ENCODE measurements at places on chromosomes 7 and 10. TPM values are rescaled to one million over a fixed set of nuclear protein-coding genes. Genes with fewer than 3 reads are reported as not detected.

ACHE gene
- not detected for total RNA-seq

GIMAP8 gene
- 11.8 TPM for total RNA-seq

SLC16A9 gene
- total RNA-seq = 0.40 TPM

CRYGN gene
- total RNA-seq = not detected

CPXM2 gene
- not detected for total RNA-seq

MPLKIP gene
- 34.6 TPM for total RNA-seq

OLAH gene
- 0.34 TPM for total RNA-seq

ATP6V0E2 gene
- total RNA-seq = 33.5 TPM

SPDYE2 gene
- total RNA-seq = not detected

PLXNA4 gene
- 0.17 TPM for total RNA-seq

DNA sequence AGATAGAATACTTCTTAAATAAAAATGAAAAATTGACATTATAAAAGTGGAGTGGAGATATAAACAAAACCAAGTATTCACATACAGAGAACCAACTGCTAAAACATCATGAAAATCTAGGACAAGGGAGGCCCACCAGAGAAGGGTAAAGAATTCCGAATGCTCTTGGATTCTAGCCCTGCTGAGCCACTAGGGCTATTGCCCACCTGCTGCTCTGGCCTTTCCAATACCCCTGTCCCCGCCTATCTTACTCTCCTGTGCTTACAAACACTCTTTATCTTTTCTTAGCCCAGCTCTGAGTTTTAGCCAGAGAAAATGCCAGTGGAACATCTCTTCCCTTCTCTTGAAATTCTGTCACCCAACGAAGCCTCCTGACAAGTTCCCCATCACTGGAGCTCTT lies 100.3 kb downstream of the MACC1 start:
- H3K36me3 ChIP-seq = no peaks in the 10 kb centered on the region
- H3K4me3 ChIP-seq = no peak overlapping the region
- no peaks in the 10 kb centered on the region for H3K27me3 ChIP-seq
- DNase-seq = no peak
- H3K4me1 ChIP-seq = no peaks in the 10 kb centered on the region
- no peak overlapping the region for H3K27ac ChIP-seq

- peaks cover 50% of the 10 kb centered on the region for H3K4me1 ChIP-seq
- no peak overlapping the region for H3K27ac ChIP-seq
- DNase-seq = no peak
- no peak overlapping the region for H3K4me3 ChIP-seq
- no peaks in the 10 kb centered on the region for H3K27me3 ChIP-seq
Observed at GRCh38 chr7:129845178-129845971, 107.4 kb downstream of the UBE2H start.

DNA sequence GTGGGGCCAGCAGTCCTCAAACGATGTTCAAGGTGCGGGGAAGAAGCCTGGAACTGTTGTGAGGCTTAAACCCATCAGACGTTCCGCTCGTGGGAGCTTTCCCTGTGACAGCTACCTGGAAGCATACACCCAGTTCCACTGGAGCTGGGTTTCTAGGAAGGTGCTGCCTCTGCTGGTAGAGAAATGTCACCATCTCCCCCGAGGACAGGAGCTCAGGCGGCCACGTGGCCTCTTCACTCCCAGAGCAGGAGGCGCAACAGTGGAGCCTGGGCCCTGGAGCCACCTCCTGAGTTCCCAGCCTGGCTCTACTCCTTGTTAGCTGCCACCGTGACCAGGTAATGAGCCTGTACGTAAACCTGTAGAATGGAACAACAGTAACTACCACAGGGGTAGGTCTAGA lies 156.1 kb downstream of the ADARB2 start:
- no peaks in the 10 kb centered on the region for H3K27me3 ChIP-seq
- no peak overlapping the region for H3K4me3 ChIP-seq
- DNase-seq = no peak
- H3K27ac ChIP-seq = no peak overlapping the region

GRCh38 chr10:614790-615582 lies 74.5 kb downstream of the DIP2C start:
- H3K27ac ChIP-seq = no peak overlapping the region
- no peak for DNase-seq
- no peak overlapping the region for H3K4me3 ChIP-seq
- peaks cover 17% of the 10 kb centered on the region for H3K27me3 ChIP-seq
- no peaks in the 10 kb centered on the region for H3K4me1 ChIP-seq

DNA sequence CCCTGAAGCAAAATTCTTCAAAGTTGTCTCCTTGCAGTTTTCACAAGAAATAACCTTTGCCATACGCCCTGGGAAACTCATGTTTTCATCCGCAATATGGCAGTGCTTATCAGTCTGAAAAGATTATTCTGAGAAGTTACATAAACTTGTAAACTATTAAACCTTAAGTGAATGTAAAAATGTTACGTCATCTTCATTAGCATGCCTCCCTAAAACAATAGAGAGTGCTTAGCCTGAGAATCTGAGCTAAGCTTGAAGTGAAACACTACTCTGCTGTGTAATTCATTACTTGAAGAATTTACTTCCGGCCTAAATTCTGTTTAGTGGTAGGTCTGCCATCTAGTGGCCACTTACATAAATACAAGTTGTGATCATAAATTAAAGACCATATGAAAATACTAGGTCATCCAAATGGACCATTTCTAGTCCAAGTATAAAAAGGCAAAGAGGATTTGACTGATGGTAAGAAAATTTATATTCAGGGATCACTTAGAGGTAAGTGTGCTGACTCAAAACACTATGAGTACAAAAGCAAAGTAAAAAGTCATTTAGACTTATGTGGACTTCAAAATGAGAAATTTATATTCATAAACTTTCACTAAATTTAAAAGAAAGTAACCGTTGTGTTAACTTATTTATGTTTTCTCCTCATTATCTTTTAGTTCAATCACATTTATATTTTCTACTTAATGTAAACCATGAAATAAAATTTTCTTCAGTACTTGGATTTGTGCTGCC lies 745.1 kb upstream of the LRRTM3 start:
- no peak overlapping the region for H3K4me3 ChIP-seq
- H3K27me3 ChIP-seq = no peaks in the 10 kb centered on the region
- no peak for DNase-seq
- no peaks in the 10 kb centered on the region for H3K36me3 ChIP-seq
- H3K27ac ChIP-seq = no peak overlapping the region
- H3K4me1 ChIP-seq = no peaks in the 10 kb centered on the region

GRCh38 chr7:78379148-78379547 lies 580.6 kb downstream of the PHTF2 start:
- no peak overlapping the region for H3K4me3 ChIP-seq
- no peaks in the 10 kb centered on the region for H3K36me3 ChIP-seq
- no peak for DNase-seq

GRCh38 chr7:69105981-69106380 lies 492.3 kb upstream of the AUTS2 start:
- no peaks in the 10 kb centered on the region for H3K36me3 ChIP-seq
- H3K27me3 ChIP-seq = no peaks in the 10 kb centered on the region
- H3K4me3 ChIP-seq = no peak overlapping the region
- no peaks in the 10 kb centered on the region for H3K4me1 ChIP-seq
- no peak for DNase-seq

DNA sequence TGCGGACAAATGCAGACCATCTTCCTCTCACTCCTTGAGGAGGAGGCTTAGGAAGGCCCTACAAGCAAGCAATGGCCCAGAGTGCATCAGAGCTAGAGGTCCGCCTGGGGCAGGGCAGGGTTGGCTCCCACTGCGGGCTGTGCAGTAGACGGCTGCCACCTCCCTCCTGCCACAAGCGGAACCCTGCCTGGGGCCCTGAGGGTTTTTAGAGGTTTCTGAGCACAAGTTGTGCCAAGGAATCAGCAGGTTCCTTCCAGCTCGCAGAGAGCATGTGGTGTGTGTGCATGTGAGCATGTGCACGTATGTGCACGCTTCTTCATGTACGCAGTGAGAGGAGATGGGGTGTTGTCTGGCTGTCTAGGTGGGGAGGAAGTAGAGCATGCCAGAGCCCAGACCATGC lies 25.9 kb upstream of the SMARCD3 start:
- no peaks in the 10 kb centered on the region for H3K27me3 ChIP-seq
- H3K4me3 ChIP-seq = no peak overlapping the region
- no peak overlapping the region for H3K27ac ChIP-seq
- no peaks in the 10 kb centered on the region for H3K36me3 ChIP-seq
- H3K4me1 ChIP-seq = peaks cover 19% of the 10 kb centered on the region
- no peak for DNase-seq

GRCh38 chr10:77506517-77507200 lies 130.9 kb downstream of the KCNMA1 start:
- H3K4me3 ChIP-seq = no peak overlapping the region
- H3K36me3 ChIP-seq = no peaks in the 10 kb centered on the region
- DNase-seq = no peak
- H3K4me1 ChIP-seq = no peaks in the 10 kb centered on the region
- no peaks in the 10 kb centered on the region for H3K27me3 ChIP-seq
- H3K27ac ChIP-seq = no peak overlapping the region

- no peak for DNase-seq
- H3K36me3 ChIP-seq = no peaks in the 10 kb centered on the region
- no peak overlapping the region for H3K27ac ChIP-seq
- no peak overlapping the region for H3K4me3 ChIP-seq
- H3K27me3 ChIP-seq = no peaks in the 10 kb centered on the region
Observed at GRCh38 chr7:11486271-11486670, 345.7 kb downstream of the THSD7A start.

DNA sequence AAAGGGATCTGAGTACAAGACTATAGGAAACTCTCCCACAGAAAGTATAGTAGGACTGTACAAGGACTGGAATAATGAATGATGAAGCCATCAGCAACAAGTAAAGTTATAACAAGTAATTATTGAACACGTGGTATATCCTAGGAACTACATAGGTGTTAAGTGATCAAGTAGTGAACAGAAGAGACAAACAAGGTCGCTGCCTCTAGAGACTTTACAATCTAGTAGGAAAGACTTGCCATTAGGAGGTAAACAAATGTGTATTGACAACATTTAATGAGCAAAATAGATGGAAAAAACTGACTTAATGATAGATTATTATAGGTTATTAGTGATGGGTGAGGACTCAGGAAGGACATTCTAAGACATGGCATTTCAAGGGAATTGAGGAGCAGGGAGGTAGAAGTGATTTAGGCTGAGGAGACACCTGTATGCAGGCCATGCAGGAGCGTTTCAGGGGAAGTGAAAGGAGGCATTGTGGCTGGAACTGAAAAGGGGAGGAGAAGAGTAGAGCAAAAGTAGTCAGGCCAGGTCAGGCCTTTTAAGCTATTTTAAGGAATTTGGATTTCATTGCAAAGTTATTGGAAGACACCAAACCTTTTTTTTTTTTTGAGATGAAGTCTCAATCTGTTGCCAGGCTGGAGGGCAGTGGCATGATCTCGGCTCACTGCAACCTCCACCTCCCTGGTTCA lies 8.5 kb upstream of the GLCCI1 start:
- no peaks in the 10 kb centered on the region for H3K27me3 ChIP-seq
- H3K27ac ChIP-seq = no peak overlapping the region
- H3K4me3 ChIP-seq = no peak overlapping the region
- no peaks in the 10 kb centered on the region for H3K36me3 ChIP-seq
- DNase-seq = no peak

DNA sequence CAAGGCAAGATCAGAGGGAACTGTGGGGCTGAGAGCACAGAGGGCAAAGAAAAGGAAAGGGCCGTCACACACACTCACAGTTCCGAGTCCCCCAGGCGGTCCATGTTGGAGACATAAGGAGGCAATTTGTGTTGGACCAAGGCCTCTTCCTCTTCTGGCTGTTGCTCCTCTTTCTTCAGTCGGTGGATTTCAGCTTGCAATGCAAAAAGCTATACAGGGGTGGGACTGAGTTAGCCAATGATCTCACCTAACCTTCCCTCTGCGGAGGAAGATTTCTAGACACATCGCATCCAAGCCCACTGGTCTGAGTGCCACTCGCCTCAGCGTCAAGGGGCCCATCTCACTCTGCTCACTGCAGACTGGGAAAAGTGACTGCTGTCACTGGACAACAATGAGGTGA lies 5.5 kb downstream of the WDR91 start:
- peaks cover 34% of the 10 kb centered on the region for H3K4me1 ChIP-seq
- no peak for DNase-seq
- H3K27me3 ChIP-seq = no peaks in the 10 kb centered on the region
- no peak overlapping the region for H3K27ac ChIP-seq
- H3K4me3 ChIP-seq = no peak overlapping the region

DNA sequence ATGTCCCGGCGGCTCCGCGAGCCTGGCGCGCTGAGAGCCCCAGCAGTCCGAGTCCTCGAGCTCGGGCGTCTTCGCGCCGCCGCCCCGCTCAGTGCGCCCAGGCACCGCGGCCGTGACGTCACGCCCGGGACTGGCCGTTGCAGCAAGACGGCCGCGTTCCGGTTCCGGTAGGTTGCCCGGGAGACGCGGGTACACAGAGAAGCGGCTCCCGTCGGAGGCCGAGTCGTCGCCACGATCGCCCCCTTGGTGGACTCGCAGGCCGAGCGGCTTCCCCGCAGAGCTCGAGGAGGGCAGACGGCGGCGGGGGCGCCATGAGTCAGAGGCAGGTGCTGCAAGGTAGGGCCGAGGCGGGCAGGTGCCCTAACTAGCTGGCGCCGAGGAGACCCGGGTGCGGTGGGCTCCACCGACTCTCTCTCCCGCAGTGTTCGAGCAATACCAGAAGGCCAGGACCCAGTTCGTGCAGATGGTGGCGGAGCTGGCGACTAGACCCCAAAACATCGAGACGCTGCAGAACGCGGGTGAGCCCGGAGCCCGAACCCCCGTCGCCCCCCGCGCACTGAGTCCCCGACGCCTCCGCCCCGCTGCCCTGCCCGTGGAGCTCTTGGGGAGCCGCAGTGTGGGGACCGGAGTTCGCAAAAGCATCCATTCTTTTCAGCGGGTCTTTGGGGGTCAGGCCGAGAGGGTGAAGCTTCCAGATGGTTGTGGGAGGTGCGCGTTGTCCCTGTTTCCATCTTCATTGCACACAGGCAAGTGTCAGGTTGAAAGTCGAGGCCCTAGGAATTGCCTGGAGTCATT lies at the start of gene SPAG6:
TSS of gene SPAG6 (plus strand) at position 196 of the 795 bp plus-strand sequence. CDS start at position 312, 116 bp downstream.
- no peak within 1 kb of the TSS for H3K27ac ChIP-seq
- H3K4me3 ChIP-seq = peak within 1 kb of the TSS; percentile 56
- H3K36me3 ChIP-seq = peaks cover 3% of the 10 kb centered on the region
- H3K27me3 ChIP-seq = peaks cover 50% of the 10 kb centered on the region
- H3K4me1 ChIP-seq = peaks cover 16% of the 10 kb centered on the region

DNA sequence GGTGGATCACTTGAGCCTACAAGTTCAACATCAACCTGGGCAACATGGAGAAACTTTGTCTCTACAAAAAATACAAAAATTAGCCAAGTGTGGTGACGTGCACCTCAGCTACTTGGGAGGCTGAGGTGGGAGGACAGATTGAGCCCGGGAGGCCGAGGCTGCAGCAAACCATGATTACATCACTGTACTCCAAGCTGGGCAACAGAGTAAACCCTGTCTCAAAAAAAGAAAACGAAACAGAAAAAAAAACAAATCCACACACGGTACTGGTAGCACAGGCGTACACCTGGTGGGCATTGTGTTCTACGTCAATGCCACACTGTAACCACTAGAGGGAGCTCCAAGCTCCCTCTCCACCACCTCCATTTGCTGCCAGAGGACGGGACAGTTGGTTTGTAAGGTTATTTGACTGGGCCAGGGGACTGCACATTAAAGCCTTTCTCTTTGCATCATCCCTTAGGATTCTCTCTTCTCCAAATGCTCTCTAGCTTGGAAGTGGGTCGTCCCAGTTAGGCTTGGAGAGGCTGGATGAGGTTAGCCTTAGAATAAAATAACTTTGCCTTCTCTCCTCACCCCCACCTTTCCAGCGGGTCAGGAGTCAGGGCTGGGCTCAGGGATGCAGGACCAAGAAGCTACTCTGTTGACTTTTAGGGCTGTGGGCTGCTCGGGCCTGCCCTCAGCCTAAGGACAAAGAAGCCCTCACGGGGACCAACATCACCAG lies 130.8 kb downstream of the SORBS1 start:
- no peak overlapping the region for H3K27ac ChIP-seq
- no peaks in the 10 kb centered on the region for H3K27me3 ChIP-seq
- peak; percentile 58 for DNase-seq
- H3K4me1 ChIP-seq = no peaks in the 10 kb centered on the region
